ENCODE measurements at places on chromosomes 2 and 18. TPM values are rescaled to one million over a fixed set of nuclear protein-coding genes. Genes with fewer than 3 reads are reported as not detected.

The ANKRD53 gene
- 0.13 TPM for total RNA-seq

- DNase-seq: no peak
These were observed 4.3 kb upstream of the HAAO start for GRCh38 chr2:42796427-42797248.

- DNase-seq: no peak
These were observed 35.5 kb upstream of the SLC35F5 start for GRCh38 chr2:113791697-113792590.

DNA sequence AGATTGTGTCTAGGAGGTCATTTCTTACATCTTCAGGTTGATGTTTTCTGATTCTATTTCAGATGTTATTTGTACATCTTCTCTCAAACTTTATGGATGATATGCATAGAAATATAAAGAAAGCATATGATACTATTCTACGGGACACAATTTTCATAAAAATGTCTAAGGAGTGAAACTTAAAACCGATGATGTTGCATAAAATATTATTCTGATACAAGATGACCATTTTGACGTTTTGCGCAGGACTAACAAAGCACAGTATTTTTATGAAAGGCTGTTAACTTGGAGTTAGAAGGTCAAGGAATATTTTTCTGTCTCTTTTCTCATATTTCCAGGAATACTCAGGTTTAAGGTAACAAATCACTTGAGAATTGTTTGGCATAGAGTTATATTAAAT lies 8.7 kb downstream of the NETO1 start:
- no peak for DNase-seq

- no peak for DNase-seq
These were observed 2.1 kb upstream of the PPP1CB start for GRCh38 chr2:28749526-28749925.

GRCh38 chr2:191318037-191318728 lies 73.0 kb downstream of the MYO1B start:
- DNase-seq: peak; percentile 54

The MAP2 gene
- total RNA-seq: 11.2 TPM

GRCh38 chr2:121133551-121134319 lies 151.3 kb downstream of the TFCP2L1 start:
- no peak for DNase-seq

The RND3 gene
- 25.5 TPM for total RNA-seq

The ANKRD29 gene
- total RNA-seq: 2.0 TPM

DNA sequence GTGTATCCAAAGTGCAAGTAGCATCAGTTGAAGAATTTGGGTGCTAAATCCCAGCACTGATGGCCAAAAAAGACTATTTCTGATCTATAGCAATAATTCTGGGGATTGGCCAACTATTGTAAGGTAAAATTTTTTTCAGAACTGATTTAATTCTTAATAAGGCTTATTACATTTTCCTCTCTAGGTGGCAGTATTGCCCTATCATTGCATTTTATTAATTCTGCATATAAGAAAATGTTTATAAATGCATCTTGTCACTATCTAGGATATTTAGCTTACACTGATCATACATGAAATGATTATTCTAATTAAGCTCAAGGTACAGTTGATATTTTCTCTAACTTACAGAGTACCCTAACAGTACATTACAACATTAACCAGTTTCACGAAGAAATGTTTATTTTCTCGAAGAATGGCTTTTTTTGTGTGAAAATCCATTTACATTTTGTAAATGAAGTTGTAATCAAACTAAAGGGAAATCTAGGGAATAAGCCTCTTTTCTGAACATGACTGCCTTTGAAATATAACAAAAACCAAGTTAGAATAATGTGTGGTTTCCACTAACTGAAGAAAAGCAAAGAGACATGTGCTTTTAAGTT lies 11.0 kb downstream of the TTN start:
- DNase-seq: peak; percentile 71

The DPP10 gene
- not detected for total RNA-seq
